ENCODE measurements at places on chromosomes 6 and 20.

DNA sequence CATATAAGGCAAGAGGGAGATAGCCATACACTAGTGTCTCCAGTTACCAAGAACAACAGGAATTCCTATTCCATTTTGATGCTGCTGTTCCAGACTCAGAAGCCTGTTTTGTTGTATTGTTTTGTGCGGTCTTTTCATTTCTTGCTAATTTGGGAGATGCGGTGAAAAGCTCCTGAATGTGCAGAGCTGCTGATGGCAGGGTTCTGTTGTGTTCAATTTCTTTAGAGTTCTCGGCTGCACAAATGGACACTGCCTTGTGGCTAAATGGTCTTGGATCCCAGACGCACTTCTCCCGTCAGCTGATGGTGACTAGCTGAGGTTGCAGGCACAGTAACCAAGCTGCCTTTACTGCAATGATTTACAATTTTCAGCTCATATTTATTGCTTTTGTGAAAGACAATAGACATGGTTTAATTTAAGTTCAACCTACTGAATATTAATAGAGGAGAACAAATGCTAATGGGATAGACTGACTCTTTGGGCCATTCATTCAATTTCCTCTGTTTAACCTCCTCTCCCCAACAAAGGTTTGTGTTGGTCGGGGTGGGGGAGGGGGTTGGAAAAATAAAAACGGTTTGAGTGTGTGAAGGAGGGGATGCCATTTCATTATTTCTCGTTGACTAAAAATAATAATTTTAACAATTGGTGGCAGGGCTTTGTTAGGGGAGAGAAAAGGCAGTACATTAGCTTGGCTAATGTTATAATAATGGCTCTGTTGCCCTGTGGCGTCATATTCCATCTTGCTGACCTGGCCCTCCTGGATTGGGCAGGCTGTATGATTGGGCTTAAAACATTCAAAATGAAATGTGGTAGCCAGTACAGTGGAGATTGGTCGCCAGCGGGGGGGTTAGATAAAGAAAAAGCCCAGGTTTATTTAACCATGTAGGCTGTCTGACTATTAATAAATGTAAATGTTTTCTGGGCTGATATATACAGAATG, 159.5 kb downstream of the JARID2 start:
- DNase-seq: no peak

DNA sequence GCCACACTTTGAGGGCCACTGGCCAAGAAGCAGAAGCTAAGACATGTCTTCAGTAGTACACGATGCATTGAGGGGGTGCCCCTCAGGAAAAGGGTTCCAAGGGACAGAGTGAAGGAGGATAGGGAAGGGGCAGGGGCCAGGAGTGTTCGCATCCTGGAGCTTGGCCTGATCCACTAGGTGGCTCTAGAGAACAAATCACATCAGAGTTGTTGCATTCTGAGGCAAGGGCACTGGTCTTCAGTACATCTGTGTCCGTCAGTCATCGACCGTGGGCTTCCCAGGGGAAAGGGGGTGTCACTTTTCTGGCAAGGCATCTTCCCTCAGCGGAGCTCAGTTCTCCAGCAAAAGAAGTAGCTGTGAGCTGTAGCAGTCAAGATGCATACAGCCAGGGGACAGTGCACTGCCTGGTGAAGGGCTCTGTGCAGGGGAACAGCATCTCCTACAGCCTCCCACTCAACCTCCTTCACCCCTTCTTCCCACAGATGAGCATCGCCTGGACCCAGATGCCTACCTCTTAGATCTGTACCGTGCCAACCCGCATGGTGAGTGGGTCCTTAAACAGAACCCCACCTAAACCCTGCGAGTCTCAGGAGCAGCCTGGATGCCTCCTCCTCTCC, 47.8 kb downstream of the ARHGAP40 start:
- peak; percentile 53 for DNase-seq

DNA sequence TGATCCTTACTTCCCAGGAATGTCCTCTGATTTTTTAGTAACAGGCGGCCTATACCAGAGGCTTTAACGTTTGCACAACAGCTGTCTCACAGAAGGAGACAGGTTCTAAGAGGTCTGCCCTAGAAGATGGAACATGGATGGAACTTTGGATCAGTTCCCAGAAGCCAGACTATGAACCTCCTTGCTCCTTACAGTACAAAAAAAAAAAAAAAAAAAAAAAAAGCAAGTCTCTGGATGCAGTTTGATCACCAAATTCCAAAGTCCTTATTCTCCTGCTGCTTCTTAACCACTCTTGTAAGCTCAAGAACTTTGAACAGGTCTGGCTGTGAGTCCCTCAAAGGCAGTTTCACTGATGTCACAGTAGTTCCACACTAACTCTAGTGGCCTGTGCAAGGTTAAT, 2.0 kb upstream of the TRMT11 start:
- DNase-seq: peak; percentile 28

DNA sequence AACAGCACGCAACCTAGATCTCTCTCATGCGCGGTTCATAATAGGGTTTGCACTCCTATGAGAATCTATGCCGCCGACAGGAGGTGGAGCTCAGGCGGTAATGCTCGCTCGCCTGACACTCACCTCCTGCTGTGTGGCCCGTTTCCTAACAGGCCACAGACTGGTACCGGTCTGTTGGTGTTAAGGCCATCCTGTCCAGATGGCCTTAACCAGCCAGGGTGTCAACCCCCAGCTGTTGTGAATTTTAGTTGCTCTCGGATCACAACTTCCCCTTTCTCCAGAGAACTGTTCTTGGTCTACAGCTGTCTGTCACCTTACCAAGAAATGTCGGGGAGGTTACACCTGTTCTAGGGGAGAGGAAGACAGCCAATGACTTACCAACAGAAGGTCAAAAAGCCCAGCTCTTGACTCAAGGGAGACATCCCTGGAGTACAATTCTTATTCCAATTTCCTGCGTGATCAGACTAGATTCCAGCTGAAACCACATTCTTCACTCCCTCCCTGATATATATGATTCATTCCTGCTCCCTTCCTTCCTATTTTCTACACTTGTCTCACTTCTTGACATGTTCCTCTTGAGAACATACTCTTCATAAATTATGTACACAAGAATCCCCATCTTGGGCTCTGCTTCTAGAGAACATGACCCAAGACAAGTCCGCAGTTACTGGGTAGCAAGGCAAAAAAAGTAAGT, 23.1 kb upstream of the DNAAF9 start:
- no peak for DNase-seq

DNA sequence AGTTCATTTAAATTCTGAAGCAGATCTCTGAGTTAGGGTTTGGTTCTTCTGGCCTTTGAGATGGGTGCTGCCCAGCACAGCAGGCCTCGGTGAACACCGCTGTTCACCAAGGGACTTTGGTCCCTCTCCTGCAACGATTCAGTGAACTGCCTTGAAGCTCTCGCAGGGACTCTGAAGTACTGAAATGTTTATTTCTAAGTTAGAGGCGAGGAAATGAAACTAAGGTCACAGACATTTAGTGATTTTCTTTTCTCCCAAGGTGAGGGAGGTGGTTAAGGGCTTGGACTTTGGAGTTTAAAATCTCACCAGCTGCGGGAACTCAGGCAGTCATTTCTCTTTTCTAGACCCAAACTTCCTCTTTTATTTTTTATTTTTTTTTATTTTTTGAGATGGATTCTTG, 26.2 kb downstream of the E2F3 start:
- DNase-seq: no peak

- DNase-seq: no peak
Observed at GRCh38 chr6:141264101-141264500, 868.6 kb upstream of the GJE1 start.

GRCh38 chr6:90186637-90187371, 109.8 kb downstream of the BACH2 start:
- DNase-seq: no peak

DNA sequence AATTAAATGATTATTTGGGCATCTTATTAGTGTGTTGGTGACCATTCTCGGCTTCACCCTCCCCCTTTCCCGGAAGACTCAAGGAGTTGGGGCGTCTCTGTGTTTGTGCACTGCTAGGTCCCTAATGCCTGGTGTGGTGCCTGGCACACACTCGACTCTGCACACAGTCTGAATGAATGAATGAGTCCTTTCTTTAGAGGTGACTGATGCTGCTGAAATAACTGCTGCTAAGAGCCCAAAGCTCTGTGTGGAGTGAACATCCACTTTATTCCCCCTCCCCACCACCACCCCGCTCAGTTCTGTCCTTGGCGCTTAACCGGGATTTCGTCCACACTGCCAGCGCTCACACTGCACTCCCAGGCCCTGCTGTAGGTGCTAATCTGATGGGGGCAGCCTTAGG, 1.2 kb upstream of the PHACTR3 start:
- DNase-seq: no peak

DNA sequence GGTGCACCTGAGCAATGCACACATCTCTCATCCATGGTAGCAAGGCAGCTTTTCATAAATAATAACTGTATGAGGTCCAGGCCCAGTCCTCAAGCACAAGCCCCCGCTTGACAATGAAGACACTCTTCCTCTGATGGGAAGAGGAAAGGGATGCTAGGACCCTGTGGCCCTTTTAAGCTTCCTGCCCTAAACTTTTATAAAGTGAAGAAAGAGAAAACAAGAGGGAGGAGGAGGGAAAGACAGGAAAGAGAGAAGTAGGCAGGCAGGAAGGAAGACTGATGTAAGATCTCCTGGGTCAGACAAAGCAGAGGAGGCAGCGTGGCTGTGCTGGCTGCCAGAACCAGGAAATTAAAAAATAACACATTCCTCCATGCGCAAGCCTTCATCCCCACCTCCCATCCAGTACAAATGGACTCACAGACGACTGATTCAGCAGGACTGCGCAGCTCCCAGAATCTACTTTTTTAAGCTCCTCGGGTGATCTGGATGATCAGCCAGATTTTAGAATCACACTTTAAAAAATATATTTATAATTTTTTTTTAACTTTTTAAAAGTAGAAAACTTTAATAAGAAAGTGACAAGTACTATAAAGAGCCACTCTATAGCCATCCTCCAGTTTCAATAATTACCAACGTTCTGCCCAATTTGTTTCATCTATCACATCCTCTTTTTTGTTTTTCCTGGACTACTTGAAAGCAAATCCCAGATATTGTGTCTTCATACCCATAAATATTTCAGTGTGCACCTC, 16.5 kb downstream of the TNFAIP3 start:
- DNase-seq: no peak

DNA sequence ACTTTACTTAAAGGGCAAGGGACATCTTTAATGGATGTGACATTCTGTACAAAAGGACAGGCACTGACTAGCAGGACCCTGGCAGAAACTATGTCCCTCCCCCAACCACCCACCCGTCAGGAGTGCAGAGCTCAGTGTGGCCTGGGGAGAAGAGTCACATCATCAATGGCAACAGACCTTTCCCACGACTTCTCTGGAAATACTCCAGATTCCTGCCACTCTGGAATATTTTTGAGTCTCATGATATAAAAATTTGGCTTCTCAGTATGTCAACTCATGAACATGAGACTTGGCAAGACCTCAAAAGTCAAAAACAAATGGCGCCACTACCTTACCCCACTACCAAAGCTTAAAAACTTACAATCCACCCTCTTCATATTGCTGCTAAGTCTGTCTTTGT, 118.3 kb downstream of the SLC23A2 start:
- no peak for DNase-seq

DNA sequence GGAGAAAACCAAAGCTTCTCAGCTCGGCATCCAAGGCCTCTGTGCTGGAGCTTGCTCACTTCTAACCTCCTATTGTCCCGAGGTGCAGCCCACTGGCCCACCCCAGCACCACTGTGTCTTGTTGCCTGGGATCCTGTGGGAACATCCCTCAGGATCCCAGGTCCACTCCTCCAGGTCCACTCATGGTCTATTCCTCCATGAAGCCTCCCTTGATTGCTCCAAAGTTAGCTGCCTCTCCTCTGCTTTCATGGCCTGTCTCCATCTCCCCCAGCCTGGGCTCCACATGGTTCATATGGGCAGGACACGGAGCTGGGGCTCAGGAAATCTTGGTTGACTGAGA, 13.9 kb downstream of the SLA2 start:
- no peak for DNase-seq

DNA sequence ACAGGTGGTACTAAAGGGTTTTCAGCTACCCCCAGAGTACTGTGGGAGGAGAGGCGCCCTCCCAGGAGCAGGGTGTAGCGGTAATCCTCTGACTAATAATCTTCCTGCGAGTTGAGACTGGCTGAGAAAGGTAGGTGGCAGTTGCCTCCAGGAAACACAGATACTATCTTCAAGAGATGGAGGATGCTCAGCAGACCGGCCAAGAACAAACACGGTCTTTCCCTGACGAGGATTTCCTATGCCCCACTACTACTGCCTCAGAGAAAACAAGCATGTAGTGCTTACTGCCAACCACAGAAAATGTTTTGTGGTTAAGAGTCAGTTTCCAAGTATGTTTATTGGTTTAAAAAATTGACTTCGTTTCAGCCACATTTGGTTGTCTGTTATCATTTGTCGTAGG, 26.8 kb downstream of the C6orf89 start:
- DNase-seq: peak; percentile 32

DNA sequence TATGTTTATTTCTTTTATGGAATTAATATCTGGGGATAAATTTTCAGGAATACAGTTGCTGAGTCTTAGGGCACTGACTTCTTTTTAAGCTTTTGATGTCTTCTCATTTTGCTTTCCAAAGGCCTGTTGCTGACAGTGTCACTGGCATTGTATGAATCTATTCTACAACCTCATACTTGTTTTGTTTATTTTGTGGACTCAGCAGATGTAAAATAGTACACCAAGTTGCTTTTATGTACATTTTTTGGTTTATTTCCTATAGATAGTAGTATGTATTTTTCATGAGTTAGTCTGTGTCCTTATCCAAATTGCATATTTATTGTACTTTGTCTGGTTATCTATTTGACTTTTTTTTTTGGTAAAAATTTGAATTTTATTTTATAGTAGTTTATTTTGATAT, 35.0 kb downstream of the FAM162B start:
- no peak for DNase-seq

- no peak for DNase-seq
Observed at GRCh38 chr20:890666-891057, 25.5 kb downstream of the ANGPT4 start.

DNA sequence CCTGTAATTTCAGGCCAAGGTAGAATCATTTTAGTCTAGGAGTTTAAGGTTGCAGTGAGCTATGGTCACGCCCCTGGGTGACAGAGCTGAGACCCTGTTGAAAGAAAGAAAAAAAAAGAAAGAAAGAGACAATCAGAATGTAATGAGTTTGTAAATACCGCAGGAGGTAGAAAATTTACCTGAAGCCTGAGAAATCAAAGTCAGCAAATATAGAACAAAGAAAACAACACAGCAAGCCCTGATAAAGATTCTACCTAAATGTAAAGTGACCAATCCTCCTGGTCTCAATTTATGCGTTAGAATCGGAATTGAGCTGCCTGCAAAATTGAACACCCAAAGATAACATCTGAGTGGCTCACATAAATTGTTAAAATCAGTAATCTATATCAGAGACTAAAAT, 146.5 kb upstream of the ZNF184 start:
- no peak for DNase-seq

- DNase-seq: no peak
Observed at GRCh38 chr6:83827050-83827449, 26.1 kb upstream of the RIPPLY2 start.

GRCh38 chr6:131258816-131259476, 123.7 kb downstream of the AKAP7 start:
- DNase-seq: no peak
